Caco-2 (cell line): ENCODE measurements at places on chromosomes 1 and 21.

DNA sequence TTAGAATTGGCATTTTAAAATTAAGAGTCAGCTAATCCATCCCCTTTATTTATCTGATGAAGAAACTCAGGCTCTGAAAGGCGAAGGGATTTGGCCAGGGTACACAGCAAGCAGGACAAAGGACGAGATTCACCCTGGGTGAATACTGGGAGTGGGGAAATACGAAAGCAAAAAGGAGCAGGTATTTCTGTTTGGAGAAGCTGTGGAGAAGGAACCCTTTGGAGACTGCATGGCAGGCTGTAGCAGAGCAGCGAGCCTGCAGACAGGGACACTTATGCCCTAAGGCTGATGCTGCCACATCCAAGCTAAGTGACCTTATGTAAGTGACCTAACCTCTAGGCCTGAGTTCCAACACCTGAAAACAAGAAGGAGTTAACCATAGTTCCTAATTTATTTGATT lies 207.2 kb upstream of the C1orf87 start:
- DNase-seq: no peak

DNA sequence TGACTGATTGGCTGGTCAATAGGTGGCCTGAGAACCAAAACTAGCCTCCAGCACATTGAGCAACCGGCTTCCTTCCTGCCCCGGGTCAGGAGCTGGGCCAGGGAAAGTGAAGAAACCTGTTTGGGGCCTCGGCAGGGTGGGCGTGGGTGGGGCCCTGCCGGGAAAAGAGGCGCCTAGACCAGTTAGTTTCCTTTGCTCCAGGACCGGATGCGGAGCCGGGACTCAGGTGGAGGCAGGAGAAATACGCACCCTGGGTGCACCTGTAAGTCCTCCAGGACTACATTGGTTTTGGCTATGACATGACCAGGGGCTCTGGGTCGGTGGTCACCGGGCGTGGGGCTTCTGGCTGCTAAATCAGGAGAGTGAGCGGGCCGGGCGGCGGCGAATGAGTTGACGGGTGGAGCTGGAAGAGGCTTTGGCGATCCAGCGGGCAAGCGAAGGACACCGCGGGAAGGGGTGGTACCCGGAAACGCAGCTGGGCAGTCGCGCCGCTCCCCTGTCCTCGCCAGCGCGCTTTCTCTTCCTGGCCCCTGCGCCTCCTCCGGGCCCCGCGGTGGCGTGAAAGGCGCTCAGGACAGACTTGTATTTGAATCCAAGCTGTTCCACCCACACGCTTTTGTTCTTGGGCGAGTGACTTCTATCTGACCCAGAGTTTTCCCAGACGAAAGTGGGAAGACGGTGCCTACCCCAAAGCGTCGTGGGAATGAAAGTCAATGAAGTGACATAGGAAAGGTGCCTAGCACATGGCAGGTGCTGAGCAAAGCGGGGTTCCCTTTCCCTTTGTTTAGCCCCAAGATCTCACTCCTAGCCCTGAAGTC lies 30.6 kb upstream of the JUN start:
- DNase-seq: peak; percentile 72

DNA sequence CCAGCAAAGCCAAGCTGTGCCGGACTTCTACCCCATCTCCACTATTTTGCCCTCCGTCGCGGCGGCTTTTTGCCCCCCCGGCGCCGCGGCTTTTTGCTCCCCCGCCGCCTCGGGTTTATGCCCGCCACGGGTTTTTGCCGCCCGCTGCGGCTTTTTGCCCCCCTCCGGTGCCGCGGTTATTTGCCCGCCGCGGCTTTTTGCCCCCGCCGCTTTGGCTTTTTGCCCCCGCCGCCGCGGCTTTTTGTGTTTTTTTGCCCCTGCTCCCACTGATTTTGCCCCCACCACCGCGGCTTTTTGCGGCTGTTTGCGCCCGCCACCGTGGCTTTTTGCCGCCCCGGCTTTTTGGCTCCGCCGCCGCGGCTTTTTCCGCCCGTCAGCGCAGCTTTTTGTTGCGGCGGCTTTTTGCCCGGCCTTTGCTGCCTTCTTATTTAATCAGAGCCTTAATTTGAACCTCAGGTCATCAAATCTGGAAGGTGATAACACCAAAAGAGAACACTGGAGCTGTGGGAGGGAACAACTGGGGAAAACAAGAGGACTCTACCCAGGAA lies 106.0 kb downstream of the TPTE start:
- no peak for DNase-seq

- DNase-seq: no peak
Observed at GRCh38 chr1:191016765-191017164, 539.1 kb upstream of the BRINP3 start.

DNA sequence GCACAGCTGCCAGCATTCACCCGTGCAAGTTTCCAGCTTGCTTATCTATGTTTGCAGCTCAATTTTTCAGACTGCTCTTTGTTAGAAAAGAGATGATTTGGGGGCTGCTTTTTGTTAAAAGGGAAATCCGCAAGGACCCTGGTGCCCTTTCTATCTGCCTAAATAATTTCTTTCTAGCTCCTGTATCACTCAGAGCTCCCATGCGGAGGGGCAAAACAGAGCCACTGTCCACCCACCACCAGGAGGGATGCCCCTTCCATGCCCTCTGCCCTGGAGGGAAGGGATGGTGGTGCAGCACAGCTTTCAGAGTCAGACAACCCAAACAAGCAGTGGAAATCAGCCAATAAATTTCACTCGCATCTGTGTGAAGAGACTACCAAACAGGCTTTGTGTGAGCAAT lies 13.9 kb upstream of the SLC5A9 start:
- no peak for DNase-seq

- no peak for DNase-seq
Observed at GRCh38 chr1:153272186-153272585, 12.7 kb downstream of the LORICRIN start.

- DNase-seq: peak; percentile 93
Observed at GRCh38 chr1:43007377-43008114, 48.9 kb upstream of the SLC2A1 start.

- DNase-seq: no peak
Observed at GRCh38 chr1:30477588-30477987, 245.8 kb downstream of the MATN1 start.

DNA sequence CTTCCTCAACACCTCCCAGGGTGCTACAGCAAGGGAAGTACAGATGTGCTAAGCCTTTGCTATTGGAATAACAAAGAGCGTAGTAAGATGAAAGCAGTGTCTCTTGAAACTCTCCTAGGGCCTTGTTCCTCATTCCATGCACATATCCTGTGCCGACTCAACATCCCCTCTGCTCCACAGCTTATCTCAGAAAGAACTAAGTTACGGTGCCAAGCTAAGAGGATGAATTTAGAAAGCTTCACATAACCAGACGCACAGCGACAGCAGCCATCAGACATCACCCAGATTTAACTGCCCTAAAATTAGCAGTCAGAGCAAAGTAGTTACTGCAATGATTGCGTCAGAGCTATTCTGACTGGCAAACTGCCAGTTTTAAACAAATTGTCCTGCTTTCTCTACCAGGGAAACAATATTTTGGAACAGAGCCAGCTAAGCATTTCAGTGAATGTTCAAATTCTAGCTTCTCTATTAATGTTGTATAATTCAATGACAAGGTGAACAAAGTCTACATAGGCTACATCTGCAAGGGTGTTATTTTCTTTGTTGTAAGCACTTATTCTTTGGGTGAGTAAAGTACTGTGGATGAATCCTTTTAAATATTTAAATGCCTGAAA lies 9.5 kb downstream of the SIPA1L2 start:
- DNase-seq: no peak

- DNase-seq: no peak
Observed at GRCh38 chr1:200299571-200299970, 110.3 kb downstream of the ZNF281 start.

GRCh38 chr21:42465008-42465802 lies 30.8 kb downstream of the RSPH1 start:
- DNase-seq: no peak

GRCh38 chr1:230174471-230175162 lies 107.6 kb downstream of the GALNT2 start:
- no peak for DNase-seq

DNA sequence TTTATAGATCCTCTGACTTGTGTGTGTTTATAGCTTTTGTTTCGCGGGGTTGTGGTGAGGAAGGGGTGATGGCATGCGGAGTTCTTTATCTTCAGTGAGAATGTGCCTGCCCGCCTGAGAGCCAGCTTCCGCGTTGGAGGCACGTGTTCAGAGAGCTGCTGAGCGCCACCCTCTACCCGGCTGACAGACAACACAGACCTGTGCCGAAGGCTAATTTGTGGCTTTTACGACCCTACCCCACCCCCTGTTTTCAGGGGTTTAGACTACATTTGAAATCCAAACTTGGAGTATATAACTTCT lies 14.4 kb upstream of the CD101 start:
- DNase-seq: peak; percentile 62

- peak; percentile 48 for DNase-seq
Observed at GRCh38 chr1:26541816-26542711, 12.5 kb downstream of the RPS6KA1 start.

DNA sequence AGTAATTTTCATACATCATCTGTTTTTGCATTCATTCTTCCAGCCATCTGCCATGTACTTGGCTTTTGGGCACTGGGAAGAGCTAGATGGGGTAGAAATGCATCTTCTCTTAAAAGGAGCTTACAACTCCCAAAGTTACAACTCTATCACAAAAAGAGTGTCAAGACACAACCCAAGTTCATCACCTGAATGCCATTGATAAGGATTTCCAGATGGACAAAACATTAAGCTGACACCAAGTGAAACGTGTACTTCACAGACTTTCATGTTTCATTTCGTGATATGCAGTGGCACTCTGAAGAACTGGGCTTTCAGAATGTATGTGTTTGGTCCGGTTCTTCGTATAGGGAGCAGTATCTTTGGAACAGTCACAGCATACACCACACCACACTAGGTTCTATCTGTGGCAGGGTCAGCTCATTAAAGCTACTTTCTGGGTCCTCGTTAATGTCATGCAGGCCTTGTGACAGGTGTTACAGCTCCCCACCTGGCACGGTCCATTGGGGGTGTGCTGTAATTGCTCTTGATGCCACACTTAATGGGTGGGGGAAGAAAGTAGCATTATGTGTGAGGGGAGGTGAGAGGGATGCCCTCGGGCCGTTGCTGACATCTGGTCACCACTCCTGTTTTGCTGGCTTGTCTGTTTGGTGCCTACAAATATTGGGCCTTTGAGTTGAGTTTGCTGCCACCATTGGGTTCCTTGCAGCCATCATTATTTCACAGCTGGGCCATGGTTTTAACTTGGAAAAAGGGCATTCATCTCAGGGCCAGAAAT lies 164.9 kb downstream of the NFIA start:
- DNase-seq: no peak

GRCh38 chr1:154641534-154641933 lies 33.5 kb upstream of the ADAR start:
- DNase-seq: no peak
